Hematopoietic multipotent progenitor cell treated with erythropoietin and hydrocortisone succinate and interleukin-3 and kit ligand, for 6 days (in vitro differentiated cells): ENCODE measurements at places on chromosomes 1 and 21.

DNA sequence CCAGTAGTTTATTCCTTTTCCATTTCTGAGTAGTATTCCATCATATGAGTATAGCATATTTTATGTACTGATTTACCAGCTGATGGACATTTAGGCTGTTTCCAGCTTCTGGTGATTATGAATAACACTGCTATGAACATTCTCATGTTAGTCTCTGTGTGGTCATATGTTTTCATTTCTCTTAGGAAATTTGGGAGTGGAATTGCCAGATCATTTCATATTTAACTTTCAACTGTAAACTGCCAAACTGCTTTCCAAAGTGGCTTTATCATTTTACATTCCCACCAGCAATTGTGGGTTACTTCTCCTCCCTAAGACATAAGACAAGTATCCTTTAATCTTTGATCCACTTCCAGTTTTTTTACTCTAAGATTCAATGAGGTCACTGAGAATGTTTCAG lies 85.7 kb upstream of the RALGPS2 start:
- no peak for DNase-seq

GRCh38 chr1:156667968-156668709 lies 9.1 kb downstream of the NES start:
- no peak for DNase-seq

DNA sequence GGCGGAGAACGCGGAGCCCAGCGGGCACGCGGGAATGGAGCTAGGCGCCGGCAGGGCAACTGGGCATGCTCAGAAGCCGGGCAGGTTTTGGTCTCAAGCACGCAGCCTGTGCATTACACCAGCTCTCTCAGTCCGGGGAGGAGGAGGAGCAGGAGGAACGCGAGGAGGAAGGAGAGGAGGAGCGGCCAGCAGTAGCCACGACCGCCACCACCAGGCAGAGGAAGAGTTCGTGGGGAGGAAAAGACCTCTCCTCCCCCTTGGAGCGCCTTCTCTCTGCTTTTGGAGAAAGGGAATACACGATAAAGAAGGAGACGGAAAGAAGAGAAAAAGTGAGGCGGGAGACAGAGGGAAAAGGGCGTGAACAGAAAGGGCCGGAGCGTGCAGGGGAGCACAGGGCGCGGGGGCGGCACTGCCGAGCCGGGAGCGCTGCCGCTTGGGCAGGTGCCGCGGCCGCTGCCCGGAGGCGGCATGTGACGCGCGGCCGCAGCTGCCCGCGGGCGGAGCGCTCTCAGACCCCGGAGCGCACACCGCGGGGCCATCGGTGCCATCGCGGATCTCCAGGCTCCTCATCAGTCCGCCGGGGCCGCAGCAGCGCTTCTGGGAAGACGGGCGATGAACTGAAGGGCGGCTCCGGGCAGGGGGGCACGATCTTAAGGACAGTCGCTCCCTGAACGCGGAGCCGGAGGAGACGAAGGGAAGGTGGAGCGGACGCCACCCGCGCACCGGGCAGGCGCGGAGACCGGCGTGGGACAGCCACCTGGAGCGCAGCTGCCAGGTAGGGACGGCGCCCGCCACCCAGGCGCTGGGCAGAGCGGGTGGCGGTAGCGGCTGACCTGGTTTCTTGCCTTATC lies at the start of gene CHRM3:
CHRM3 (plus strand) TSS at position 116 of the 851 bp plus-strand sequence. CDS start 520,884 bp downstream, outside the sequence.
- DNase-seq: peak; percentile 71

DNA sequence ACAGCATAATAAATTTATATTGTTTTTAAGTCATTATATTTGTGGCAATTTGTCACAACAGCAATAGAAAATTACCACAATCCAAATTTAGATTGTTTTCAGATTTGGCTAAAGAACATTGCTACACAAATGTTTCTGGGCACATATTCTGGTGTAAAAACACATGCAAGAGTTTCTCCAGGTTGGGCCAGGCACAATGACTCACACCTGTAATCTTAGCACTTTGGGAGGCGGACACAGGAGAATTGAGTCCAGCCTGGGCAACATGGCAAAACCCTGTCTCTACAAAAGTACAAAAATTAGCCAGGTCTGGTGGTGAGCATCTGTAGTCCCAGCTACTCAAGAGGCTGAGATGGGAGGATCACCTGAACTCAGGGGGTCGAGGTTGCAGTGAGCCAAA lies 8.4 kb downstream of the ERO1B start:
- no peak for DNase-seq

DNA sequence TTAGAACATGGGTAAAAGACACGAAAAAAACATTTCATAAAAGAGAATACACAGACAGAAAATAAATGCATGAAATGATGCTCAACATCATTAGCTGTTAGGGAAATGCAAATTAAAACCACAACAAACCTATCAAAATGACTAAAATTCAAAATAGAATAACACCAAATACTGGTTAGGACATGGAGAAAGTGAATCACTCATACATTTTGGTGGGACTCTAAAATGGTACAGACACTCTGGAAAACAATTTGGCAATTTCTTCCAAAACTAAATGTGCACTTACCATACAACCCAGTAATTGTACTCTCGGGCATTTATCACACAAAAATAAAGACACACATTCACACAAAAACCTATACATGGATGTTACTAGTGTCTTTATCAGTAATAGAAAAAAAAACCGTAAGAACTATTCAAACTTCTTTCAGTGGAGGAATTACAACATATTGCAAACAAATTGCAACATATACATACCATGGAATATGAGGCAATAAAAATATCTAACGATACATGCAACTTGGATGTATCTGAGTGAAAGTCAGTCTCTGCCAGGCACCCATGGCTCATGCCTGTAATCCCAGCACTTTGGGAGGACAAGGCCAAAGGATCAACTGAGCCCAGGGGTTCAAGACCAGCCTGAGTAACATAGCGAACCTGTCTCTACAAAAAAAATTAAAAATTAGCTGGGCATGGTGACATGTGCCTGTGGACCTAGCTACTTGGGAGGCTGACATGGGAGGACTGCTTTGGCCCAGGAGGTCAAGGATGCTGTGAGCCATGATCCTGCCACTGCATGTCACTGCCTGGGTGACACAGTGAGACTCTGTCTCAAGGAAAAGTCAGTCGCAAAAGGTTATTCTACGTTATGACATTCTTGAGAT lies 19.6 kb downstream of the HSF2BP start:
- peak; percentile 29 for DNase-seq

DNA sequence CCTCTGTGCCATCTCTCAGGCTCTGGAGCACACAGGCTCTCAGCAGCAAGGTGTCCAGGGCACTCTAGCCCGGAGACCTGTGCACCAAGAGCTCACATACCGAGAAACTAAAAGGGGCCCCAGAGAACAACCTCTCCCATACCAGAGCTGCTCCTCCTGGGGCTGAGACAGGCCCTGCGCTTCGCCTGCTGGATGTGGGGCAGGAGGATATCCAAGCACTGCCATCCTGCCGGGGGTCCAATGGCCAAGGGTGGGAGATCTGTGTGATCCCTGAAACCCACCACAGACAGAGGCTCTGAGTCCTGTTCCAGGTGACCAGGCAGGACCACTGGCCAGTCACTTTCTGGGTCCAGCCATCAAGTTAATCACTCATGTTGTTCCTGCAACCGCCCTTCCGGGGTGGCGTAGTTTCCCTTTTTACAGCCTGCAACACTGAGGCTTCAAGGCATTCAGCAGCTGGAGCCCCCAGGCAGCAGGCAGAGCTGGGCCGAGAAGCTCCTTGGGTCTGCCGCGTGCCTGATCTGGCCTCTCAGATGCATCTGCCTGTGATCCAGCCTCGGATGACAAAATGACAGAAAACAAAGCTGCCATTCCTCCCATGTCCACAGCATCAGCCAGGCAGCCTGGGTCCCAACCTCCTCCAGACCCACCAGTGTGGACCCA lies 36.7 kb upstream of the ACTRT2 start:
- no peak for DNase-seq

GRCh38 chr1:172212124-172212523 lies 208.4 kb upstream of the C1orf105 start:
- no peak for DNase-seq

DNA sequence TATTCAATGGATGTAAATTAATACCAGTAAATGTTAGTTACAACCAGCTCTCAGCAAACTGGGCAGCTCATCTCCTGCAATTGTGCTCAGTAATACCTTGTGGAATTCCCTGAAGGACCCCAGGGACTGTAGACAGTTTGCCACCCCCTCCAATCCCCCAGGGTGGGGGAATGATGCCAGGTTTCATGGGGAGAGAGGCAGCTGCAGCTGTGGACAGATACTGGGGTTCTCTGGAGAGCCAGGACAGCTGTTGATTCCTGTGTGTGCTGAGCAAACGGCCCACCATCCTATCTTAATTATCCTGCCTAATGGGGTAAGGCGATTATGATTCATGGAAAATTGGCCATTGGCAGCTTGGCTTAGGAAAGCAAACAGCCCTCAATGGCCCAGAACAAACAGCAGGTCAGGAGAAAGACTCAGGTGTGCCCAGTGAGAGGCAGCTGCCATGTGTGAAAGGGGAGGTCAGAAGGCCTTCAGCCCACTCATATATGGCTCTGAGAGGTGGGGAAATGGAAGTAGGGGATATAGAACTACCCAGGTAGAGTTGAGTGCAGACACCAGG lies 148.9 kb upstream of the CTTNBP2NL start:
- DNase-seq: no peak

- DNase-seq: no peak
Measured at GRCh38 chr1:185971688-185972087, 237.5 kb downstream of the HMCN1 start.

DNA sequence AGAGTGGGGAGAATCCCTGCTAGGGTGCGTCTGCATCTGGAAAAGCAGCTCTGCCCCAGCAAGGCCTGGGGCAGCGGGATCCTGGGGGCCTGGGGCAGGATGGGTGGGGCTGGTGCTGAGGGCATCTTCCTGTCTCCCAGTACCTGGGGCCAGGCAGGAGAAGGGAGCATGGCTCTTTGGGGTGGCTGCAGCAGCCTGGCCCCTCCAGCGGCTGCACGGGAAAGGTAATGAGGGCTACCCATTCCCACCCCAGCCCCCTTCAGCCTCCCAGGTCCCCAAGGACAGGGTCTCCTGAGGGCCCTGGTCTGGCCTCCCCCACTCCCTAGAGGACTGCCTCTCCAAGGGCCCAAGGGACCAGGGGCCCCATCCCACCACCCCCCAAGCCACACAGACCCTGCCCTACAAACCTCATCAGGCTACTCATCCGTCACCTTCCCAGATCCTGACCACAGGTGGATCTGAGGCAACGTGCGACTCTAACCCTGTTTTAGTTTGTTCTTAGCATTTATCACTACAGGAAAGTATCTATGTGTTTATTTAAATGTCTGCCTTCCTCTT lies 910 bp upstream of the ANKRD65 start:
- no peak for DNase-seq

DNA sequence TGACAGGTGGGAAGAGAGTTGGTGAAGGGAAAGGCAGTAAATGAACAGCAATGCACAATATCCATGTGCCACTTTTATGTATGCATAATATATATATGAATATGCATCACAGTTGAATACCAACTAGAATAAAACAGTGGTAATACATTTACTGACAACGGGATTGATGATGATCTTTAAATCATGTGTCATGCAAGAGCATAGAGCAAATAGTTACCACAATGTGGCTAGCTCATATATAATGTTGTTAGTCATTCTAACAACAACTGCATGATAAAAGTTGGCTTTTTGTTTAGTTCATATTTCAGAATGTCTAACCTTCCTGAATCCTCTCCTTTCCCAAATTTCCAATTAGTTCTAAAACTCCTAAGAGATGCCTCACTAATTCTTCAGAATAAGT lies 46.4 kb downstream of the GORAB start:
- DNase-seq: no peak

DNA sequence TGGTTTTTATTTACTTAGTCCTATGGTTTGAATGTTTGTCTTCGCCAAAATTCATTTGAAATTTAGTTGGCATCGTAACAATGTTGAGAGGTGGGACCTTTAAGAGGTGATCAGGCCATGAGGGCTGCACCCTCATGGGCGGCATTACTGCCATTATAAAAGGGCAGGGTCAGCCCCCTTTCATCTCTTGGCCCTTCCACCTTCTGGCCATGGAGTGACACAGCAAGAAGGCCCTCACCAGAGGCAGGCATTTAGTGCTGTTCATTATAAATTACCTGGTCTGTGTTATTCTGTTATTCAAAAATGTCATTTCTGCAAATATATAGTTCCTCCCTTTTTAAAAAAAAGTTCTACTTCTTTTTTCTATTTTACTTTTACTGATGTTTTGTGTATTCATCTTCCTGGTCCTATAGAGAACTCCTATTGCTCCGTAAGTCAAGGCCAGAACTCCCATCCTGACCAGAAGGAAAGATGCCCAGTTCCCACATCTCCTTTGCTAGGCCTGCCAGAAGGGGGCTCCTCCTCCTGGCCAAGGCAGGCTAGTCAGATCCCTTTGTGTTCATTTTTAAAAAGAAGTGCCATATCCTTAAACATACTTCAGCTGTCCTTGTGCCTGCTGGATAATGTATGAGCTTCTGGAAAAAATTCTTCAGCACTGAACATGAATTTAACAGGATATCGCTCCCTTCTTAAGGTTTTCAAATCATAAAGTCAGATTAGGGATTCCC lies 10.0 kb upstream of the LBR start:
- DNase-seq: peak; percentile 41

- no peak for DNase-seq
Measured at GRCh38 chr1:246728311-246728710, 4.1 kb downstream of the SCCPDH start.

DNA sequence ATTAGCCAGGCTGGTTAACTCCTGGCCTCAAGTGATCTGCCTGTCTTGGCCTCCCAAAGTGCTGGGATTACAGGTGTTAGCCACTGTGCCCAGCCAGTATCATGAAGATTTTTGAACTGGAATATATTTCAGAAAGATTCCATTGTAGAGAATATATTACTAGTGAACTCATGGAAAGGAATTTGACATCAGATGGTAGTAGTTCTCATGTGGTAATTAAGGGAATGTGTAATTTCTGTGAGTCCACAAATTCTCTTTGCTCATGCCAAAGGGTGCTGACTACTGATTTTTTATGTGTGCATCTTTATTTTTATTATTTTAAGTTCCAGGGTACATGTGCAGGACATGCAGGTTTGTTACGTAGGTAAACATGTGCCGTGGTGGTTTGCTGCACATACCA lies 10.4 kb downstream of the DTL start:
- DNase-seq: no peak

- DNase-seq: no peak
Measured at GRCh38 chr1:169680377-169681019, 30.9 kb downstream of the SELL start.

GRCh38 chr1:9191231-9191630 lies 43.3 kb upstream of the H6PD start:
- no peak for DNase-seq

DNA sequence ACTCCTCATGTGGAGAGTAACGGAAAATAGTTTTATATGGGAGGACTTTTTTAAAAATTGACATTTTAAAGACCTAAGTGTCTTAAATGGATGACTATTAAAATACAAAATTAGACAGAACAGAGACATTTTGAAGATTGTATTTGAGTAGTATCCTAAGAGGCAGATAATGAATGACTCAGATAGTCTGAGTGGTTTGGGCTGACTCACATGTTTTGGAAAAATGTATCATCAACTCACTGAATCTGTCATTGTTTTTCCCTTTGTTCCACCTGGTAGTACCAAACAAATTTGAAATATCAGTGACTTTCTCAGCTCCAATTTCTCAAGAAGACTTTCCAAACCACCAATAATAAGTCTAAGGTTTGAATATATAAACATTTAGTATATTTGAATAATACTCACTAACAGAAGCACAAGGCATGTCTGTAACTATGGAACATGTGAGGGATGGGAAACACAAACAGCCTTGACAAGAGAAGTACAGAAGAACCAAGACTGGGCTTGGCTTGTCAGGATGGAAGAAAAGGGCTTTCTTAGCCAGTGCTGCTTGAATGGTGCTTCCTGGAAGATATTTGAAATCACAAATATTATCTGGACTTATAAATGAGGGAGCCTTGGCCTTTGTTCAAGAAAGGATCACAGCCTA lies 90.6 kb downstream of the SGIP1 start:
- no peak for DNase-seq
